ENCODE measurements at places on chromosomes 5 and 9.

- DNase-seq: no peak
Measured at GRCh38 chr5:66701244-66701643, 105.1 kb downstream of the MAST4 start.

DNA sequence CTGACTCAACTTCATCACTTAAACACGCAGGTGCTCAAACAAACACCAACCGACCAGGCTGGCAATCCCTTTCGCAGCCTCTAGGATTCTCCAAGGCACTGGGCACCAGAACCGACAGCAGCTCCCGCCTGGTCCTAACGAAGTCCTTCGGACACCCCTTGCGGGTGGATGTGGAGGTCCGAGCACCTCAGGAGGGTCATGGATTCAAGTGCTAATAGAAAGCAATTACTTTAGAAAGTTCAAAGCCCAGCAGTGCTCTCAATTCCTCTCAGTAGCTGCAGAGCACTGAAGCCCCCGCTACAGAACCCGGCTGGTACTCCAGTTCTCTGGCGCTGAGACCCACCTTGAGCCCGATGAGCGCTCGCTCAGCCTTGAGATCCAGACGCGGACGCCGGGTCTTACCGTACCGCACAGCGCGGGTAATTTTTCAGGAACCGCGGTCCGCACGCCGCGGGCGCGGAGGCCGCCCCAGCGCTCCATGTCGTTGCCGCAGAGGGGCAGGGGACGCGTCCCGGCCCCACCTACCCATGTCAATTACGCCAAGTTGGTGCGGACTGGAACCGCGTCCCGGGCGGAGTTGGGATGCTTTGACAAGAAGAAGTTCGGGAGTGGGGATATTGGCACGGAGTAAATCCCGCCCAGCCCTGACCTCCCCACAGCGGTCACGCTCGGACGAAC is 638 bp downstream of the MARCHF3 start:
- DNase-seq: peak; percentile 65

DNA sequence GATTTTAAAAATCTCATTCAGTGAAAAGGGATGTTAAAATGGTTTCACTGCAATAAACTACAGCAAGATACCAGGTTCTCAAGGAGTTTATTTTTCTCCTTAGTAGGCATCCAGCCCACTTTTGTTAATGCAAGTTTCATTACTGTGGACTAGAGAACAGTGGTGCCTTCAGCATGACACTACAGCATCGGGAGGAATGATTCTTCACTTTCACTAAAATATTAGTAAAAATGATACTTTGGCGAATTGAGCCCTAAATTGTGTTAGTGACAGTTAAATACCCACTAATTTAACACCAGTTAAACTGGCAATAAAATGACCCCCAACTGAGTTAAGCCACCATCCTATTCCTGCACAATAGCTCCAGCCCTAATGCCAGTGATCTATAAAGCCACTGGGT is 152.2 kb upstream of the MPDZ start:
- no peak for DNase-seq

DNA sequence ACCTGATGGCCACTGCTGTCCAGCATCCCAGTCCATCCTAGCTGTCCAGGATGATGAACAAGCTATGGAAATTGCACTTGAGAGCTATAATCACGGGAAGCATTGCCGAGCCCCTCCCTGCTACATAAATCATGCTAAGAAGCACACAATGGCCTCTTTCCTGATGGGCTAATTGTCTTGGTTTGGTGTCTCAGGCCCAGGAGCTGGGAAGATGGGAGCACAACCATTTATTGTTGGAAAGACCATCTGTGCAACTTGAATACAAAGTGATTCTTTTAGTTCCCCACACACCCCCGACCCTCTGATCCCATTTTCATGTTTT is 80.4 kb downstream of the RGS3 start:
- no peak for DNase-seq

DNA sequence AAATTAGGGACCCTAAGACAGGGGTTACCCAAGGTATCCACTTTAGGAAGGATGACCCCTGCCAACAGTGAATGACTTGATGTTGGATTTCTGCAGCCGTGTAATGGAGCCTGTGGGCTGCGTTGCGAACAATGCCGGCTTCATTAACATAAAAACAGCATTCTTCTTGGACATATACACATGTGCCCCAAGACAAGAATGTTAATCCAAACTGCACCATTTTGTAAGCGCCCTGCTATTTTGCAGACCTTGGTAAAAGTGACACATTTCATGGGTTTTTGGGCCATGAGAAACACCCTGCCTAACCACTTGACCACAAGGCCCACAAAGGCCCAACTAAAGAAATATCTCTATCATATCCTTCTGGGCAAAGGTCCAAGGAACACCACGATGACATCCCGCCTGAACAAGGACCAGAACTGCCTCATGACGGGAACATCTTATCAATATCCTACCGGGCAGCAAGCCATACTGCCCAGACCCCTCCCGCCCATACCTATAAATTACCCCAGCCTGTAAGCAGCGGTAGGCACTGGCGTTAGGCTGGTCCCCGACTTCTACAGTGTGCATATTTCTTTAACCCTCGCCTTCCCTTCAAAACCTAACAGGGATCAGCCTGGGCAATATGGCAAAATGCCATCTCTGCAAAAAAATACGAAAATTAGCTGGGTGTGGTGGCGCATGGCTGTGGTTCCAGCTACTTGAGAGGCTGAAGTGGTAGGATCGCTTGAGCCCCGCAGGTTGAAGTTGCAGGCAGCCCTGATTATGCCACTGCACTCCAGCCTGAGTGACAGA is 9.7 kb upstream of the PDCD1LG2 start:
- DNase-seq: no peak

- DNase-seq: no peak
Measured at GRCh38 chr5:72507231-72507906, at the start of gene ZNF366. Gene ZNF366 (minus strand): TSS chr5:72507410. CDS start chr5:72461496, 45,914 bp downstream.

DNA sequence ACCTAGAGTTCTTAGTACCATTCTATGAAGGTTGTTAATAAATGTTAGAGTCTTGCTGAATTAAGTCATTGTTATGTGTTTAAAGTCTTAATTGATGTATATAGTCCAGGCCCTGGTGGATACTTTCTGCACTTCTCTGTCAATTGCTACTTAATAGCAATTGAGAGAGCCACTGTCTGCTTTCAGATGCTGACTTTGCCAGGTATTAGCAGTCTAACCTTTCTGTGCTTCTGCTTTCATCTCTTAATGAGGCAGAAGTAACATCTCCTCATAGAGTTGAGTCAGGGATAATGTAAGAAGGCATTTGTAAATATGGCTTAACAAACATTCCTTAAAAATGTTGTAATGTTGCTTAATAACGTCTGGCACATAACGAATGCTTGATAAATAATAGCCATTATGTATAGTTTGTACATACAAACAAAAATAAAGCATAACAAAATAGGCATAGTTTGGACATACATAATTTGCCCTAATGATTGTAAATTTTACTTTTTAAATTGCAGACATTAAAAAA is 28.3 kb downstream of the RASGRF2 start:
- no peak for DNase-seq

- peak; percentile 5 for DNase-seq
Measured at GRCh38 chr5:476102-476813, 33.3 kb downstream of the EXOC3 start.

GRCh38 chr5:107524111-107524510 is 146.6 kb downstream of the EFNA5 start:
- DNase-seq: no peak

- DNase-seq: no peak
Measured at GRCh38 chr5:58201922-58202648, 257.8 kb downstream of the PLK2 start.

GRCh38 chr9:127109212-127109711 is 13.2 kb downstream of the ANGPTL2 start:
- no peak for DNase-seq

DNA sequence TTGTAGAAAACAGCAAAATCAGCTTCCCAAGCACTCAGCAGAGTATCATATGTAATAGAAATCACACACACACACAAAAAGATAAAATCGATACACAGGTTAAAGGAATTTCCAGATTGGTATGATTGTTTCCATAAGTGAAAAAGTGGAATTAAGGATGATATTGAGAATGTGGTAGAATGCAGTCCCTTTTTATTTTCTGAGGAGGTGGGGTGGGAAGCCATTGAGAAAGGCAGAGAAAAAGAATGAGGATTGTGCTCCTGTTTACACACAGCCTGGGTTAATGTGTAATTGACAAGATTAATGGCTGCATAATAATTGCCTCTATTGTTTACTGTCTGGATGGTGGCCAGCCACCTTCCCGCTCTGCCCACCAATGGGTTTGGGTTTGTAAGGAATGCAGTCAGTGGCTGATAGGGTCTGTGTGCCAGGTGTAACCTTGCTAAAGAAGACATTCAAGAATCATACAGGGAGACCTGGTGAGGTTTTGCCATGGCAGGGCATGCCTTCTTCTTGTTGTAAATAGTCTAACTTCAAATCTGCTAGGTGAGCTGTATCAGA is 177.2 kb upstream of the MAP3K1 start:
- no peak for DNase-seq

DNA sequence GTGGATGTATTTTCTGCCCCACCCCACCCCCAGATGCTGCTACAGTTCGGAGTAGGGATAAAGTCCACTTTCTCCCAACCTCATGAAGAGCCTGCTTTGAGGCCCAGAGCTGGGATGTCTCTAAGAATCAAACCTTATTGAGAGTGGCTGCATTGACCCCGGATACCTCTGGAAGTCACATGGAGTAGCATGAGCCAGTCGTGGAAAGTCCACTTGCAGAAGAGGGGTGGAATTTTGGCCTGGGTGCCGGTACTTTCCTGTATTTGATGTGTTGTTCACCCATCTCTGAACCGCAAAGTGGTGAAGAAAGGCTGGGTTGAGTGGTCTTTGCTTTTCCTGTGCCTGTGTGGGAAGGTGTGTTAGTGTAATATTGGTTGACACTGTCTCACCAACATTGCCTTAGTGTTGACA is 3.7 kb downstream of the OTULIN start:
- DNase-seq: no peak

DNA sequence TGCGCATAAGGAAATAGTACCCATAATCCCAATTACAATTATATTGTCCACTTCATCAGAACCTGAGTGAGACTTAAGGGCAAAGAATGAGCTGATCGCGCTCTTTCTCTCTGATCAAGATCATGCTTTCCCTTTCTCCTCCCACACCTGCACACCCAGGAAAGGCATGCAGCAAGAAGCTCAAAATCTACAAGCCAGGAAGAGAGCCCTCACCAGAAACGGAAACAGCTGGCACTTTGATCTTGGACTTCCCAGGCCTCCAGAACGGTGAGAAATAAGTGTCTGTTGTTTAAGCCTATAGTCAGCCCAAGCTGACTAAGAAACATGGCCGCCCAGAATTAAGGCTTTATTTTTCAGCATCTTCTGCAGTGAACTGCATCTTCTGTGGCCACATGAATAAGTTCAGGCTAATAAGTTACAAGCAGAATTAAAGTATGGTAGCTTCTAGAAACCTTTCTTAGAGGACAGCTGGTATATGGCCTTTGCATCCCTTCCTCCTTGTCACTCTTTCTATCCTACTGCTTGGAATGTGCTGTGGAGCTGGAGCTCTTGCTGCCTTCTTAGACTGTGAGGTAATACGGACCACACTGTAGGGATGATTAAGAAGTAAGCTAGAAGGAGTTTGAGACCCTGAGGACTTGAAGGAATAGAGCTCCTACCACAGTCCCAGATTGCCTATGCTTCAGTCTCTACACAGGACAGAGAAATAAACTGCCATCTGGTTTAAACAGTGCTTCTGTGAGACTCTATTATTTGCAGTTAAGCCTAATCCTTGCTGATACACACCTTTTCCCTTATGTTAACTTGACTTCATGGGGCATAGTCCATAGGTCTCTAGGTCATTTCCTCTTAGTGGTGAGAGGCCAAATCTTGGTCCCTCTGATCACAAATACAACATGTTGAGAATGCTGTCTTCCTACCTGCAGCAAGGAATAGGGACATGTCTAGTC is 17.2 kb downstream of the OR2S2 start:
- no peak for DNase-seq

DNA sequence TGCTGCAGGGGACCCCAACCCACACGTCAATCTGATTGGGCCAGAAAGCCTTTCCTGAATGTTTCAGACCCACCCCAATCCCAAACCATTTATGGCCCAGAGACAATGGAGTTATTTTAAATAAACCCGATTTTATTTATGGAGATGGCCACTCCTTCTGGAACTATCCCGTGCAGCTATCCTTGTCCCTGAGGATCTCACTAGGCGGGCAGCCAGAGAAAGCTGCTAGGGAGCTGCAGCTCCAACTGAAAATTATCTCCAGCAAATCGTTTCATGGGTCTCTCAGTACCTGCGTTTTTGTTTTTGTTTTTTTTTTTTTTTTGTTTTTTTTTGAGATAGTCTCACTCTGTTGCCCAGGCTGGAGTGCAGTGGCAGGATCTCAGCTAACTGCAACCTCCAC is 23.0 kb downstream of the C1QTNF2 start:
- DNase-seq: no peak

All from nephron progenitor cell (in vitro differentiated cells).